ENCODE measurements at places on chromosomes 6 and 20.
A peak's percentile ranks its signal among the peaks of the same experiment; 100 is the strongest.

GRCh38 chr20:40953856-40954255, 74.8 kb upstream of the TOP1 start:
- no peak for DNase-seq

- no peak for DNase-seq
Measured at GRCh38 chr6:113281431-113281830, 575.7 kb upstream of the MARCKS start.

- no peak for DNase-seq
Measured at GRCh38 chr6:144544266-144544830, 259.2 kb downstream of the UTRN start.

GRCh38 chr20:62984666-62985443, 21.9 kb downstream of the BHLHE23 start:
- no peak for DNase-seq

DNA sequence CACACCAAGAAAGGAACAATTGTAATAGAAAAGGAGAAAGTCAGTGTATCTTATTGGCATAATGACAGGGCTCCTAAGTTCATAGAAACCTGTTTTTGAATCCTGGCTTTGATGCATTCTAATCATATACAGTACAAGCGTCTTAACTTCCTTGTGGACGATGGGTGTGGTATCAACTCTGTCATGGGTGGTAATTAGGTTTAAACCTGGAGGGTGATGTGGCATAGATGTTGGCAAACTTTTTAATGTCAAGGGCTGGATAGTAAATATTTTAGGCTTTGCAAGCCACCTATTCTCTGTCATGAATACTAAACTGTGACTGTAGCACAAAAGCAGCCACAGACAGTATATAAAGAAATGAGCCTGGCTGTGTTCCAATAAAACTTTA, 138.7 kb upstream of the EDN1 start:
- DNase-seq = no peak

GRCh38 chr6:30670760-30671527, 1.9 kb downstream of the DHX16 start:
- DNase-seq = no peak

- DNase-seq = no peak
Measured at GRCh38 chr6:23244300-23244699, 674.9 kb downstream of the HDGFL1 start.

DNA sequence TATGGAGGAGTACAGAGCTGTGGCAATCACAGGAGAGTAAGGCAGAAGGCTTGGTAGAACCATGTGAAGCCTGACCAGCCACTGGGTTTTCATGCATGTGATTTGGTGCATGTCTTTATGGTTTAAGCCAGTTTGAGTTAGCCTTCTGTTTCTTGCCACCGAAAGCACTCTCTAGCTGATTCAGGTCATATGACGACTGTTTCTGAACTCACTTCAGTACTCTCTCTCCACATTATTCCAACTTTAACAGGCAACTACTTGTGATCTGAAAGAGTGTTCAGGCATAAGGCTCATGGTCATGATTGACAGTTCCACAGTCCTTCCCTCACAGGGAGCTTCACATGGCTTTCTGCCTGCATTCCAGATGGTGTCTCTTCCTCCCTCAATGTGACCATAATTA, 63.3 kb upstream of the TAB2 start:
- no peak for DNase-seq

DNA sequence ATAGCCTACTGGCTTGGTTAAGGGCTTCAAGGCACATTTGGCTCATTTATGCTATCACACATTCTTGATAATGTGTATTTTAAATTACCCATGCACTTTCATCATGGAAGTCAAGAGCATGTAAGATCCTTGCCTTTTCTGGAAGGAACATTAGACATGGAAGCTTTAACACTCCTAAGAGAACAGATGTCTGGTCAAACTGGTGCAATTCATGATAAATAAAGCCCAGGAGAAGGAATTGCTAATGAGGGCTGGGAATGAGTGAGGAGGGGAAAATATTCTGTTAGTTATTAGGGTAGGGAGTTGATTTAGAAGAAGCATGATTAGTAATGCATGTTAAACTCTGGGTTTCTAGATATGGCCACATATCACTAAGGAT, 688.6 kb upstream of the CITED2 start:
- DNase-seq = no peak

GRCh38 chr6:119395192-119395591, 45.6 kb upstream of the MAN1A1 start:
- DNase-seq = no peak

- DNase-seq = no peak
Measured at GRCh38 chr6:41767112-41767833, 12.4 kb downstream of the FRS3 start.

- no peak for DNase-seq
Measured at GRCh38 chr6:96101564-96101963, 85.8 kb downstream of the FUT9 start.

DNA sequence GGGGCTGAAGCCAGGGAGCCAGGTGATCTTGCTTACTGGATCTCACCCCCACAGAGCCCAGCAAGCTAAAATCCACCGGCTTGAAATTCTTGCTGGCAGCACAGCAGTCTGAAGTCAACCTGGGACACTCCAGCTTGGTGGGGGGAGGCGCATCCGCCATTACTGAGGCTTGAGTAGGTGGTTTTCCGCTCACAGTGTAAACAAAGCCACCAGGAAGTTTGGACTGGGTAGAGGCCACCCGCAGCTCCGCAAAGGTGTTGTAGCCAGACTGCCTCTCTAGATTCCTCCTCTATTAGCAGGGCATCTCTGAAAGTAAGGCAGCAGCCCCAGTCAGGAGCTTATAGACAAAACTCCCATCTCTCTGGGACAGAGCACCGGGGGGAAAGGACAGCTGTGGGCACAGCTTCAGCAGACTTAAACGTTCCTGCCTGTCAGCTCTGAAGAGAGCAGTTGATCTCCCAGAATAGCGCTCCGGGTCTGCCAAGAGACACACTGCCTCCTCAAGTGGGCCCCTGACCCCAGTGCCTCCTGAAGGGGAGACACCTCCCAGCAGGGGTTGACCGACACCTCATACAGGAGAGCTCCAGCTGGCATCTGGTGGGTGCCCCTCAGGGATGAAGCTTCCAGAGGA, 206.3 kb upstream of the KHDRBS2 start:
- no peak for DNase-seq

DNA sequence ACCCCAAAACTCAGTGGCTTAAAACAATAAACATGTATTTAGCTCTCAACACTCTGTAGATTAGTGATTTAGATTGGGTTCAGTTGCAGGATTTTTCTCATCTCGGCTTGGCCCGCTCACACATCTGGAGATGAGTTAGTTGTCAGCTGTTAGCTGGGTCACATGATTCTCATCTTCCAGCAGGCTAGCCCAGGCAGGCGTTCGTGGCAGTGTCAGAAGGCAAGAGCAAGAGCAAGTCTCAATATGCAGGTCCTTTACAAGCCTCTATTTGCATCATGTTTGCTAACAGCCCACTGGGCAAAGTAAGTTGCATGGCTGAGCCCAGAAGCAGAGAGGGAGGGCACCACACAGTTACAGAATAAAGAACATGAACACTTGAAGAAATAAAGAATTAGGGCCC, 83.6 kb upstream of the MYLIP start:
- no peak for DNase-seq

- no peak for DNase-seq
Measured at GRCh38 chr6:83429857-83430610, 817 bp downstream of the ME1 start.

DNA sequence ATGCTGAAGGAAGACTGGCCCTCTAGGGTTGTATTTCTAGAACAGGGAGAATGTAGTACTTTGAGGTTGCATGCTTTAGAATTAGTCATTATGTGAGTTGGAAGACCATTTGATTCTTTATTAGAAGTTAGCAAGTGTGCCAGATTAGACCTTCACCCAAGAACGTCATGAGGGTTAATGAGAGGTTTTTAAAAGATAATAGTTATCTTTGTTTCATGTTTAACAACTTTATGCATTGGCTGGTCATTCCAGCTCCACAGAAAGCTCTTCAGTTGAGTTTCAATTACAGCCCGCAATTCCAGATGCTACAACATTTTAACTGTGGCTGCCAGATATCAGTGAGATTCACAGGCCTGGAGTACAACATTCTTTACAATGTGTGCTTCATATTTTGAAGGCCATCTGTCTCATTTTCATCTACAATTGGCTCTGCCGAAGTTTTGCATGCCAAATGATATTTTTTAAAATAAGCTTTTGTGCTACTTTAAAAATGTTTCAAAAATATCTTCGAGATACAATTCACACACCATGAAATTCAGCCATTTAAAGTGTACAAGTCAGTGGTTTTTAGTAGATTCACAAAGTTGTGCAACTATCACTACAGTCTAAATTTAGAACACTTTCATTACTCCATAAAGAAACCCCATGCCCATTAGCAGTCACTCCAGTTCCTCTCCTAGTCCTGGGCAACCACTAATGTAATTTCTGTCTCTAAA, 61.1 kb upstream of the FBXO30 start:
- no peak for DNase-seq

- DNase-seq = peak; percentile 11
Measured at GRCh38 chr20:58150772-58151171, 77.7 kb downstream of the ANKRD60 start.

DNA sequence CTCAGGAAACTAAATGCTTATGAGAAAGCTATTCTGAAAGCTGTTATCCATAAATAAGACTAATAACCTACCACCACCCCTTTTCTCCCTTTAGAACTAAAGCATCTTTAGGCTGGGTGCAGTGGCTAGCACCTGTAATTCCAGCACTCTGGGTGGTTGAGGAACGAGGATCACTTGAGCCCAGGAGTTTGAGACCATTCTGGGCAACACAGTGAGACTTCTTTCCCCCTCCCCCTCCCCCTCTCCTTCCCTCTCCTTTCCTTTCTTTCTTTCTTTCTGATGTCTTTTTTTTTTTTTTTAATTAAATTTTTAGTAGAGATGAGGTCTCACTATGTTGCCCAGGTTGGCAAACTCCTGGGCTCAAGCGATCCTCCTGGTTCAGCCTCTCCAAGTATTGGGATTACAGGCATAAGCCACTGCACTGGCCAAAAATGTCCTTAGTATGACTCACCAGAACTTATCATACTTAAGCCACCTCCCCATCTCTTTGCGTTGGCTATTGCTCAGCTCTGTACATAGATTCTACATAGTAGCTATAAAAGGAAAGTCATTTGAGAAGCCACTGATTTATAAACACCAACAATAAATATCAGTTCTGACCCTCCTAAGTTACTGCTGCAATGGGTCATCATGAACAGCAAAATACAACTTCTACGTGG, 54.8 kb upstream of the SPDEF start:
- DNase-seq = no peak

DNA sequence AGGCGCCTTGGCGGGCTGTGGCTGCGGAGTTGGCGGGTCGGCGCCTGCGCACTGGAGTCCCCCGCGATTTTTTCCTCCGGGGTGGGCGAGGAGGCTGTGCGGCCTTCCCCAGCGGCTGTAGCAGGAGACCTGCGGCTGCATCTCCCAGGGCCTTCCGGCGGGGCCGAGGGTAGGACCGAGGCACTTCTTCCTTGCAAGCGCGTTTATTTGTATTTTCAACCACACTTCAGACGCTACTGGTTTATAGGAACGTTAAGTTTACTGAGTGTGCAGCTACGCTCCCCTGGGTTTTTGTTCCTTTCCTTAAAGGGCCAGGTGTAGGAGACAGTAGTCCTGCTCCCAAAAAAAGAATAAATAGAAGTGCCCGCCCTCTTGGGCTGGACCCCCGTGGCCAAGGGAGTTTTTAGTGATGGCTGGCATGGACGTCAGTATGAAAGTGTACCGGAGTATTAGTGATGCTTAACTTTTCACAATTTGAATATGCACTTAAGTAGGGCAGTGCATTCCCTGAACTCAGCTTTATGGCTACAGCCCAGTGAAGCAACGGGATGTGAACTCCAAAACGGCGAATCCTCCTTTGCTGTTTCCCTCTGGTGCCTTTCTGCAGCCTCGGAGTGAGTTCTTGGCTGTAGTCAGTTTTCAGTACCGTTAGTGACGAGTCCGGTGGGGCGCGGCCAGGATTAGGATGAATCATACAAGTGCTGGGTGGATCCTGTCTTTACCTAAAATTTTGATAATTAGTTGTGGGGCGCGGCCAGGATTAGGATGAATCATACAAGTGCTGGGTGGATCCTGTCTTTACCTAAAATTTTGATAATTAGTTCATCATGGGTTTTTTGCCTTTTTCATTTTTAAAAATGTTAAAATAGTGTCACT, 1.0 kb upstream of the FBXO5 start:
- DNase-seq = peak; percentile 96

DNA sequence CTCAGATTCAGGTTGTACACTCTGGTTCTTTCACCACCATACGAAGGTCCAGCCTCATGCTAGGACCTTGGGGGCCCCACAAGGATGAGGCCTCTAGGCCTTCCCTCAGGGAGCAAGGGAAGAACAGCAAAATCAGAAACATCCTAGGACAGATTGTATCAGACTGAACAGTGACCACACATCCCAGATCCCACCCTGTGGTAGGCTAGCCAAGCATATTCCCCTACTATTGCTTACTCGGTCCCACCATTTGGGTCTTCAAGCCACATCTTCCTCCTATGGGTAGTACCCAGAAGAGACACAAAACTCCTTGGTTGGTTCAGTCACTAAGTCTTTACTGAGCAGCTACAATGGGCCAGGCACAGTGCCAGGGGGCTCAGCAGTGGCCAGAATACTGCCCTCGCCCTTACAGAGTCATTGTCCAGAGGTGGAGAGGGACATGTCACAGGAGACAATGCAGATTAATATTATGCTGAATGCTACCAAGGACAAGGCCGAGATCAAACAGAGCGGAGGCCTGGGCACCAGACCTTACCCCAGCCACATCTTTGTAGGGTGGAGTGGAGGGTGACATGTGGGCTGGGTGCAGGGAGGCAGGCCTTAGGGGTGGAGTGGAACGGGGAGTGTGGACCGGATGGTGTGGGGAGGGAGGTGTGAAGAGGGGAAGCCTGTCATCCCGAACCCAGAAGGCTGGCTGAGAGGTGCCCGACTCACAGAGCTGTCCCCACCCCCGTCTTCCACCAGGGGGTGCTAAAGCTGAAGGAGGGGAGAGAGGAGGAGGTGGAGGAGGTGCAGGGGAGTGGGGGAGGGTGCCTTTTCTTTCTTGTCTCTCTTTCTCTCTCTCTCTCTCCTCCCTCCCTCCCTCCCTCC, 6.8 kb upstream of the MAPK13 start:
- peak; percentile 91 for DNase-seq

DNA sequence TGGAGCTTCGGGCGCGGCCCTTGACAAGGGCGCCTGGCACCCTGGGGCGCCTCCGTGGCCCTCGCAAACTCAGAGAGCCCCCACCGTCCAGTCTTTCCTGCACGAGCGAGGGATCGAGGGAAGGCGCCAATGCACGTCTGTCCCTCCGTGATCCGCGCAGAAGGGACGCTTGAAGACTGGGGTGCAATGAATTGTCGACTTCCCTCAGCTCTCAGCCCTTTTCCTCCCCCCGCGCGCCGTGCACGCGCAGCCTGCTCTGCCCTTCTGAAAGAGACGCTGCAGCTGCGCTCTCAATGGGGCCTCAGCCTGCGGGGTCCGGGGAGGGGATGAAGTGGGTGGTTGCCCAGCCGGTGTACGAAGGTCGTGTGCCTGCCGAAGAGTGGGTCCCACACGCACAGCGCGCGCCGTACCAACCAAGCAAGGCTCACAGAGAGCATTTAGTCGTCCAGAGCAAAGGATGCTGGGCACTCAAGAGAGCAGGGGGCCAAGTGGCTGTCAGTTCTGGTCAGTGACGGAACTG, 5.5 kb upstream of the SOX4 start:
- peak; percentile 40 for DNase-seq

- no peak for DNase-seq
Measured at GRCh38 chr6:33019372-33019771, 10.0 kb upstream of the HLA-DOA start.

- DNase-seq = no peak
Measured at GRCh38 chr20:59434960-59435359, 134.5 kb downstream of the EDN3 start.

- no peak for DNase-seq
Measured at GRCh38 chr6:15429141-15430110, 183.6 kb downstream of the JARID2 start.
